ENCODE measurements at places on chromosomes 1 and 21.

DNA sequence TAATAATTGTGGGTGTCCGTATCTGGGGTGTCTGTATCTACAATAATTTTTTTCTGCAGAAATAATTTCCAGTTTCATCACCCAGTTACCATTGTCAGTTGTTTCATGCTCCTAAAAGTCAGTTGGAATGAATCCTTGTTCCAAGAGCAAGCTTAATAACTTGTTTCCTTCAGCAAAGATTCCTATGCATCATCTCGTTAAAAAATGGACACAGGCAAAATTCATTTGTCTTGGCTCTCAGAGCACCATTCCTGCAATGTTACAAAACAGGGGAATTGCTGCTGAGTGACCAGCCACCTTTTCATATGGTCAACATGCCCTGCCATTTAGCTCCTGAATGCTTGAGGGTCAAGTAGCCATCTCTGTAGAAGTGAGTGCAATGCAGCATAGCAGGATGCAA, 393.4 kb downstream of the KCNT2 start:
- no peak for DNase-seq

GRCh38 chr1:183898610-183899009, 93.7 kb downstream of the RGL1 start:
- no peak for DNase-seq

GRCh38 chr21:41168391-41169257, 664 bp downstream of the BACE2 start:
- no peak for DNase-seq

DNA sequence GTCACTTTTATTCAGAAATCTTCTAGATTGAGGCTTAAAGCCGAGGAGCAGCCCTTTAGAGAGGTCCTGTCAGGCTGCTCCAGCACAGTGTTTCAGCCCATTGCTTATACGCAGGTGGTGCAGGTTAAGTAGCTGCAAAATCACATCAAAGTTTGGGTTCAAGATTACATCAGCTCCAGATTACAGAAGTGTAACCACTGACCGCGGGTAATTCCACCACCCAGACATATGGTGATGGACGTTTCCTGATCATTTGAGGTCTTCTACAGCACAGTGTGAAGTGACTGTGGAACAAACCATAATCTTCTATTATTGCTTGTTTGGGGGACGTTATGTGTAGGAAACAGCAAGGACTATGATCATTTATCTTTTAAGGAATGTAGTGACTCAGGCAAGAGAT, 11.8 kb downstream of the C1orf115 start:
- no peak for DNase-seq

Data from GM04504 (cell line).